Fibroblast of skin of left biceps (primary cell): ENCODE measurements at places on chromosomes 12 and 14.

DNA sequence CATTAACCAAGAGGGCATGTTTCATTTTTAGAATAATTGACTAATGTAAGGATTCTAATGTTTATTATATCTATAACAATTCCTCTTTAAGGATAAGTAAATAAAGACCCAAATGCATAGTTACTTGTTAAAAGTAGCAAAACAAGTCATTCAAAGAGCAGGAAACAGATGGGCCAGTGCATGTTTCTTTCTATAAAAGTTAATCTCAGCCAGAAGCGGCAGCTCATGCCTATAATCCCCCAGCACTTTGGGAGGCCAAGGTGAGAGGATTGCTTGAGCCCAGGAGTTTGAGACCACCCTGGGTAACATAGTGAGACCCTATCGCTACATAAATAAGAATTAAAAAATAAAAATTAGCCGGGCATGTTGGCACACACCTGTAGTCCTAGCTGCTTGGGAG, 391.0 kb upstream of the RGS6 start:
- DNase-seq = no peak

- DNase-seq = no peak
Observed at GRCh38 chr14:75450381-75451276, 22.8 kb downstream of the JDP2 start.

DNA sequence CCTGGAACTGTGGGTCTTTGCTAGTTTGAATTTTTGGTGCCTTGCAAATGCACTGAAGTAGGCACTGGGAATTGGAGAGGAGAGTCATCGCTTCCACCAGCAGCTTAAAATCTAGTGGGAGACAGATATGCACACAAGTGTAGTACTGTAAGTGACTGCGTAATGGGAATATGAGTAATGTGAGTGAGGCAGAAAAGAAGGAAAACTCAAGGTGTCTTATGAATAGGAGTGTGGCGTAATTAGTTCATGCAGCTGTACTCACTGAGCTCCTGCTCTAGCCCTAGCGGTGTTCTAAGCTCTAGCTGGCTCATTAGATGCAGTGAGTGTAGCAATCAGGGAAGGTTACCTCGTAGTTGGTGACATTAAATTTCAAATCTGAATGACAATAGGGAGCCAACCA, 2.8 kb downstream of the TCP11L2 start:
- no peak for DNase-seq

DNA sequence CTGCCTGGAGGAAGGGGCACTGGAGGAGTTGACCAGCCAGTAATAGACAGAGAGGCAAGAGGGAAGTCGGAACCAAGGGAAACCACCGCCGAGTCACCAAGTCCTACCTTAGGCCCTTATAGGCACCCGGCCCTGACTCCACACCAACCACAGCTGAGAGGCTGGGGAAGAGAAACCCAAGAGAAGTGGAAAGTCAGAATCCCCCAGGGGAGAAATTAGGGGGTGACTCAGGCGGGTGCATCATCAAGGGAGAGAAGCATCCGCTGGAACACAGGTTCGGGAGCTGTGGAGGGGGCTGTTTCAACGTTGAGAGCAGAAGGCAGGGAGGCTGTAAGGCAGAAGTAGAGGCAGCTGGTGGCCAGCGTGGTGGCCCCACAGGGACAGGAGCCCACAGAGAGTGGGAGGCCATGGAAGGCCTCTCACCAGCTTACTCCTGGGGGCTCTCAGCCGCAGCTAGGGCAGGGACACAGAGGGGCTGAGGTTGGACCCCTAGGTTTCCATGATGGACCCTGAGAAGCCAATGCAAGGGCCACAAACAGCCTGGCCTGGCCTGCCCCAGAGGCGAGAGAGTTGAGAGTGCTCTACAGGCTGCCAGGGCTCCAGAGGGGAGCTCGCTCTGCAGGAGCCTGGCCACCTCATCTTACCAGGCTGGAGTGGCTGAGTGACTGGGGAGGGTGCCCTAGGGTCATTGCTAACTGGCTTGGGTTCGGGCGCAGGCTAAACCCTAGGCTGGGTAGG, 1.4 kb upstream of the TRMT61A start:
- no peak for DNase-seq
